ENCODE measurements at places on chromosomes 1 and 21.

DNA sequence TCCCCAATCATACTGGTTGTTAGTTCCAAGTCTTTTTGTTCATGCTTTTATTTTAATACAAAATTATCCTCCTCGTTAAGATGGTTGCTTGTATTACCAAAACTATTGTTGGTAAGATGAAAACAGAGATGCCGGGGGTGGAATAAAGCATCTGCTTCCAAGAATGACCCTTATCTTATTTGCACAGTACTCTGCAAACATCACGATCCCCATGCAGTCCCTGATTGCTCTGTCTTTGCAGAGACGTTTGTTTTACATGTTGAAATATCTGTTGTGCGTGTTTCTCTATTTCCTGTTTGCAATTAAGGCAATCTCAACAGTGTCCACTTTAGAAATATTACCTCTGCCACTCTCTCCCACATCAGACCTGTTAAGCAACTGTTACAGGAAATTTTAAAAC, 141.3 kb upstream of the NCAM2 start:
- H3K36me3 ChIP-seq, result no peaks in the 10 kb centered on the region
- no peaks in the 10 kb centered on the region for H3K4me1 ChIP-seq
- no peak for DNase-seq

DNA sequence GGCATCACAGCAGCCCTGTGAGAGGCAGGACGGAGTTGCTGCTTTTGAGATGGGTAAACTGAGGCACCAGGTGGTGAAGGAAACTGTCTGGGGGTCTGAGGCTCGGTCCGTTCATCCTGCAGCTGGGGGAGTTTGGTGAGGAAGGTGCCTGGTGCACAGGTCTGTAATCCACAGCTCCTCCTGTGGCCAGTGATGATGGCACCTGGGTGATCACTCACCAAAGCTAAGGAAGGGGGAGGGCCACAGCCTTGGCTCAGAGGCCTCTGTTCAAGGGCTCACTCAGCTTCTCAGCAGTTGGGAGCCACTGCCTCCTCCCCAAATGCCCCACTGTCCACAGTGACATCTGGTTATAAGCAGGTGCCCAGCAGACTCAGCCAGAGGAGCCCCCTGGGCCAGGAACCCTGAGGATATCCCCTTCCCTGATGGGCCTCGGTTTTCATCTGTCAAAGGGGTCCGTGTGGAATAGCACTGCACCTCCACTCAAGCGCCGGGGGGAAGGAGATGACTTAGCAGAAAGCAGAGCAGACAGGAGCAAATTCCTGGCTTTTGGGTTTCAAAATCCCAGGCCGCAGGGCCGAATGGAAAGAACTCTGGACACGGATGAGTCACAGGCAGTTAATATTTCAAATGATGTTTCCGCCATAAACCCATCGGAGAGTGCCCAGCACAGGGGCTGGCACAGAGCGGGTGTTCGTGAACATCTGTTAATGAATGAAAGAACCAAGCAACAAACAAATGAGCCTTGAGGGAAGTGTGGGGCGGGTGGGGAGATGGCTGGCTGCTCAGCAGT, 82.8 kb downstream of the DMRTB1 start:
- DNase-seq, result peak; percentile 91
- no peak overlapping the region for H3K4me3 ChIP-seq
- peaks cover 59% of the 10 kb centered on the region for H3K4me1 ChIP-seq
- peaks cover 27% of the 10 kb centered on the region for H3K36me3 ChIP-seq

DNA sequence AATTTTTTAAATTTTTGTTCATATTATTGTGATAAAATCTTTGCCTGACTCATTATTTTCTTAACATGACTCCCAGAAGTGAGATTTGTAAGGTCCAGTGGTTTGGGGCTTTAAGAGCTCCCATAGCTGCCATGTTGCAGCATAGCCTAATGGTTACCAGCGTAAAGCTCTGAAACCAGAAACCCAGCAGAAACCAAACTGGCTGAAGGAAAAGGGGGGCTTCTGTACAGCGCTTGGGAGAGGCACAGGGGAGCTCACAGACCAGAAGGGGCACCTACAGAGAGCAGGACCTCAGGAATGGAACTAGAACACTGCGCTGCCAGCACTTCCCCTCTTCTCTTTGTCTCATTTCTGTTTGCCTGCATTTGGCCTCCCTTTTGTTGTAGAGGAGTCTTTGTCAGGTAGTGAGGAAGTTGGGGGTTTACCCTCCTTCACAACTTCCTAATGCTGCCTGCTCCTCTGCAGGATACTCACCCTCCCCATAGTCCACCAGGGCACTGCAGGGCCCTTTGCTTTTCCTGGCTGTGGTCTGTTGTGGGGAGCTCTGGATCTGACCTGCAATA, 2.6 kb upstream of the PYCR2 start:
- H3K4me1 ChIP-seq, result peaks cover 18% of the 10 kb centered on the region
- H3K27ac ChIP-seq, result no peak overlapping the region
- no peaks in the 10 kb centered on the region for H3K27me3 ChIP-seq
- no peak for DNase-seq

DNA sequence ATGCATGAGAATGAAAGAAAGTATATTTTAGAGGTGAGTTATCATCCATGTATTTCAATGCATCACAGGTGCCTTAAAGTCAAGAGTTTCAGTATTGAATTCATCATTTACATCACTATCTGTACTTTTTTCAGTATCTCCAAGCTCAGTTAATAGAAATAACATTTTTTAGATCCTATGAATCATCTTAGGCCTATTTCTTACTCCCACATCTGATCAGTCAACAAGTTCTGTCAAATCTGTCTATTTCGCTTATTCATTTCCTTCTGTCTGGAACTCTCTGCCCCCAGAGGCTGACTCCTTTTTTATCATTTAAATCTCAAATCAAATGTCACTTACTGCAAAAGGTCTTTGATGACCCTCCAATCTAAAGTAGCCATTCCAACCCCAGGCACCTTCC, 295.2 kb downstream of the LRRC7 start:
- H3K27ac ChIP-seq, result no peak overlapping the region
- no peaks in the 10 kb centered on the region for H3K27me3 ChIP-seq
- H3K4me1 ChIP-seq, result no peaks in the 10 kb centered on the region
- DNase-seq, result no peak
- H3K4me3 ChIP-seq, result no peak overlapping the region

DNA sequence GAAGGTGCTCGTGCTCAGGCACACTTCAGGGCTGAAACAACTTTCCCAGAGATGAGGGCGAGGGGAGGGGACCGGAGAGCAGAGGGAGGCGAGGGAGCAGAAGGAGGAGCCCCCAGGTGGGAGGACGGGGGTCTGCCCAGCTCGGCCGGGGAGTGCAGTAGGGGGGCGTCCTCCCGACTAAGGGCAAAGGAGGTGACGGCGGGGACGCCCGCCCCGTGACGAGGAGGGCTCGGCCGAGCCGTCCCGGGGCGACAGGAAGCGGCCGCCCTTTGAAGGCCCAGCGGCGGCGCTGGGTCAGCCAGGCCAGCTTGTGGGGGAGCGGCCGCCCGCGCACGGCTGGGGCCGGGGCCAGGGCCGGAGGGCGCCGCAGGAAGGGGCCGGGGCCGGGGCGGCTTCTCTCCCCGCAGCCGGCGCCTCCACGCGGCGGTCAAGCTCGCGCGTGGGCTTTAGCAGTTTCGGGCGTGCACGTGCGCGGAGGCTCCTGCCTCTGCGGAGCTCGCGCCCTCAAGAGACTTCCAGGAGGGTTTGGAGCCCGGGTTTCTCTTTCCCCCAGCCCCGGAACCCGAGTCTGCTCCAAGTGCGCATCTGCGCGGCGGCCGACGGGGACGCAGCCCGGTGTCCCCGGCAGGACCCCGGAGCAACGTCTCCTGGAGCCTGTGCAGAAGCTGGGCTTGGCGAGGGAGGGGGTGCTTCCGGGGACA, 100.8 kb upstream of the SLC45A1 start:
- no peaks in the 10 kb centered on the region for H3K36me3 ChIP-seq
- H3K4me3 ChIP-seq, result peak overlapping the region; percentile 45
- H3K4me1 ChIP-seq, result peaks cover 22% of the 10 kb centered on the region
- H3K27ac ChIP-seq, result no peak overlapping the region
- no peaks in the 10 kb centered on the region for H3K27me3 ChIP-seq

GRCh38 chr21:34671891-34672290, 3.1 kb downstream of the CLIC6 start:
- no peaks in the 10 kb centered on the region for H3K36me3 ChIP-seq
- no peak overlapping the region for H3K27ac ChIP-seq
- no peak overlapping the region for H3K4me3 ChIP-seq
- no peak for DNase-seq
- peaks cover 18% of the 10 kb centered on the region for H3K4me1 ChIP-seq

DNA sequence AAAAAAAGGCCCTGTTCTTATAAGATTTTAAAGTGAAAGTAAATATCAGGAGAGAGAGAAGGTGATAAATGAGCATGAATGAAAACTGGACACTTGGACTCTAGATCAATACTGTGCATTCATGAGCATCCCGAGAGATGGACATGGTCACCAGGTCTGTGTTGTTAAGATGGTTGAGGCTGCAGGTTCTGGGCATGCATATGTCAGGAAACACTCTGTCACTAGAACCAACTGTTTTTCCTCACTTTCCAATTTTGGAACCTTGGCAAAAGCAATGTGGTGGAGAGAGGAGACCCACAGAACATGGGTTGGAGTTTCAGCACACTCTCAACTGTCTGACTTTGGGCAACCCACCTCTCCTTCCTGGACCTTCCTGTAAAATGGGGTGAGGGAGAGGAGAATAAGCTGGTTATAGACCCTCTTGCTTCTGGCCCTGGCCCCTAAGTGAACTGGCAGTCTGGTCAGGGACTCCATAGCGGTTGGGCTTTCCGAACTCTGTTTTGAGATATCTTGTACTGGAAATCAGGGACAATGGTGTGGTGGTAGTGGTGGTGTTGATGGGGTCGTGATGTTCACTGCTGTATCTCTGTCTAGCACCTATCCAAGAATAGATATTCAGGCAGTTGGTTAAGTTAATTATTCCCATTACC, 4.2 kb downstream of the MAN1C1 start:
- peaks cover 23% of the 10 kb centered on the region for H3K4me1 ChIP-seq
- H3K27me3 ChIP-seq, result peaks cover 62% of the 10 kb centered on the region
- H3K27ac ChIP-seq, result no peak overlapping the region
- H3K36me3 ChIP-seq, result peaks cover 8% of the 10 kb centered on the region
- H3K4me3 ChIP-seq, result no peak overlapping the region

DNA sequence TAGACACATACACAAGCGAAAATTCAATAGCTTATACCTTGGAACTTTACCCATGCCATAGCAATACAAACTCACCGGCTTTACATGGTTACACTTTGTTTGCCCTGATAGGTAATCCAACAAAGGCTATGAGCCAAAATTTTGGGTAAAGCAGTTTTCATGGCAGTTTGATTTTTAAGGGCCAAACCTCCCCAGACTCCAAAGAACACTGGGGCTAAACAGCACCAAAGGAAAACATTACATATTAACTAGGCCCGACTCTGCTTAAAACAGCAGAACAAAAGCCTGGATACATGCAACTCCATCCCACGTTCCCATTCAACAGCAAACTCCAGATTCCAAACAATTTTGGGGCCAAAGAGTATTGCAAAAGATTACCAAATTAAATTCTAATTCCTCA, 4.4 kb upstream of the TMEM125 start:
- peaks cover 10% of the 10 kb centered on the region for H3K27me3 ChIP-seq
- H3K36me3 ChIP-seq, result no peaks in the 10 kb centered on the region
- no peak overlapping the region for H3K4me3 ChIP-seq
- H3K4me1 ChIP-seq, result peaks cover 1% of the 10 kb centered on the region
- no peak for DNase-seq

DNA sequence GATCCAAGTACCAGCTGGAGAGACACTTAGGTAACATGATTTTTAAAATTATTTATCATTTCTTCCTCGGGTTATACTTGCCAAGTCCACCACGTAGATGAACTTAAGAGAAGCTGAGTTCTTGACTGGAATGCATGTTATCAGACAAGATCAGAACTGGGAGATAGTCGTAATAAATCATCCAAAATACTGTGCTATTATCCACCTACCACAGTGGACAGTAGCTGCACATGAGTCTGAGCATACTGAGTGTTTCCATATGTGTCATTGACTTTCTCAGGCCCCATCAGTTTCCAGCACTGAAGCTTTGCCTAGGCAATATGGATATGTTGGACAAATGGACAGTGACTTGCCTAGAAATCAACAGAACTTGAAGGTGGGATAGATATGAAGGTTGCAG, 77.9 kb upstream of the RRP15 start:
- no peaks in the 10 kb centered on the region for H3K27me3 ChIP-seq
- H3K36me3 ChIP-seq, result no peaks in the 10 kb centered on the region
- no peak overlapping the region for H3K4me3 ChIP-seq

DNA sequence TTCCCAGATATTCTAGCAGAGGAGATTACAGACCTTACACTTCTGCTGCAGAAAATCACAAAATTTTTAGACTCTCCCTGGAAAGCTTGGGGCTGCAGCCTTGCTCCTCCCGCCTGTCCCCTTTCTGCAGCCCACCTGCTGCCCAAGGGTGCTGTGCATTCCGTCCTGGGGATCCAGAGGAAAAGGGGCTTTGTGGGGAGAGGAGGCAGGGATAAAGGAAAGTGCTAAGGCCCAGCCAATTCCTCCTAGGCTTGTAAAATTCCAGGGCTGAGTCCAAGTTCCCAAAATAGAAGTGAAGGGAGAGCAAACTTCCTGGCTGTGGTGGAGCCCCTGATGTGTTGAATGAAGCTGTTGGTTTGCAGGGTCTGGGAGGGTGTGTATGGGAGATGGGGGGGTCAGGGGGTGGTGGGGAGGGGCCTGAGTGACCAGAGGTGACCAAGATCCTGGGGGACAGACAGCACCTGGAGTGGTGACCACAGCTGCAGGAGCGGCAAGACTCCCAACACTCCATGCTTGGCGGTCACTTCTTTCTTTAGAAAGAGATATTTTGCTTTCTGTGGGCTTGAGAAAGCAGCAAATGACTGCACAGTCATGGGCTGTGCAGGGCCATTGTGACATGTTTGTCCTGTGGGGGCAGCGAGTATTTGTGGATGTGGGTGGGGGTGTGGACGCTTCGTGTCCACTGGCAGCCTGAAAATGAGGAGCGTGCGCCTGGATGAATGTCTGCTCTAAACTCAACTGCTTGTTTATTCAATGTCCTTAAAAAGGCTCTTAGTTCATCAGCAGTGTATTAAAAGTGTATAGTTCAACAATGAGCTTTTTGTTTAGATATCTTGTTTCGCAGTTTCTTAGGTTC, 68.4 kb downstream of the TLR5 start:
- no peak overlapping the region for H3K4me3 ChIP-seq
- no peaks in the 10 kb centered on the region for H3K36me3 ChIP-seq
- no peaks in the 10 kb centered on the region for H3K4me1 ChIP-seq
- peaks cover 45% of the 10 kb centered on the region for H3K27me3 ChIP-seq
- no peak for DNase-seq

- no peak for DNase-seq
- no peaks in the 10 kb centered on the region for H3K36me3 ChIP-seq
- H3K4me3 ChIP-seq, result no peak overlapping the region
- H3K27ac ChIP-seq, result no peak overlapping the region
- no peaks in the 10 kb centered on the region for H3K4me1 ChIP-seq
These were observed 89.7 kb downstream of the ATP1A1 start for GRCh38 chr1:116462722-116463121.

GRCh38 chr1:22887491-22887890, 85.2 kb downstream of the LACTBL1 start:
- H3K4me1 ChIP-seq, result peaks cover 22% of the 10 kb centered on the region
- DNase-seq, result no peak
- no peaks in the 10 kb centered on the region for H3K36me3 ChIP-seq
- no peaks in the 10 kb centered on the region for H3K27me3 ChIP-seq
- H3K4me3 ChIP-seq, result no peak overlapping the region

All from mesenchymal stem cell (in vitro differentiated cells and primary cell).